ENCODE measurements at places on chromosomes 7 and 10. TPM values are rescaled to one million over a fixed set of nuclear protein-coding genes. Genes with fewer than 3 reads are reported as not detected.

Gene NUDT13
- polyA plus RNA-seq: 5.7 TPM

DNA sequence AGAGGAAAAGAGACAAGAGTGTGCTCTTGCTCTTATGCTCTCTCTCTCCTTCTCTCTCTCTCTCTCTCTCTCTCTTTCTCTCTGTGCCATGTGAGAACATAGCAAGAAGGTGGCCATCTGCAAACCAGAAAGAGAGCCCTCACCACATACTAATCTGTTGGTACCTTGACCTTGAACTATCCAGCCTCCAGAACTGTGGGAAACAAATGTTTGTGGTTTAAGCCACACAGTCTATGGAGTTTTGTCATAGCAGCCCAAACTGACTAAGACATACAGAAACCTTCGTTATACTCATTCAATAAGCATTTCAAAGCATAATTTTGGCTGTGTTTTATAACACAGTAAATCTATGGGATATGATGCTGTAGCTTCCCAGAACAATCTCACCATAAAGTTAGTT is 56.4 kb upstream of the PLPP4 start:
- no peak for DNase-seq

DNA sequence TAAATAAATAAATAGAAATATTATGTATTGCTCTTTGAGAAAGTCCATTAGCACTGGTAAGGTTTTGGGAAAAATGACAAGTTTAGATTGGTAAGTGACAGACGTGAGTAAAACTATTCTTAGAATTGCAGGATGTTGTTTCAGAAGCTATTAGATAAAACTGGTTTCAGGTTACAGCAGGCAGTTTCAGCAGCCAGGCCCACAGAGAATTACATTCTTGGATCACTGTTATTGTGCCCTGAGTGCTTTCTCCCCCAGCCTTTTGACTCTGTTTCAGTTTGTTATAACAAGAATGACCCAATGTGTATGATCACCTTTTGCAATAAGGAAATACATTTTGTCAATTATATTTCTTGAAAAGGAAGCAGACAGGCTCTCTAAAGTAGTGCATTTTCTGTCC is 86.5 kb downstream of the DKK1 start:
- DNase-seq: no peak

- no peak for DNase-seq
These were observed 19.4 kb downstream of the CDK13 start for GRCh38 chr7:39969431-39969830.

GRCh38 chr7:95623788-95624187 is 27.5 kb upstream of the PDK4 start:
- no peak for DNase-seq

Gene GLCCI1
- polyA plus RNA-seq: 33.9 TPM
